ENCODE measurements at places on chromosomes 2 and 18.

DNA sequence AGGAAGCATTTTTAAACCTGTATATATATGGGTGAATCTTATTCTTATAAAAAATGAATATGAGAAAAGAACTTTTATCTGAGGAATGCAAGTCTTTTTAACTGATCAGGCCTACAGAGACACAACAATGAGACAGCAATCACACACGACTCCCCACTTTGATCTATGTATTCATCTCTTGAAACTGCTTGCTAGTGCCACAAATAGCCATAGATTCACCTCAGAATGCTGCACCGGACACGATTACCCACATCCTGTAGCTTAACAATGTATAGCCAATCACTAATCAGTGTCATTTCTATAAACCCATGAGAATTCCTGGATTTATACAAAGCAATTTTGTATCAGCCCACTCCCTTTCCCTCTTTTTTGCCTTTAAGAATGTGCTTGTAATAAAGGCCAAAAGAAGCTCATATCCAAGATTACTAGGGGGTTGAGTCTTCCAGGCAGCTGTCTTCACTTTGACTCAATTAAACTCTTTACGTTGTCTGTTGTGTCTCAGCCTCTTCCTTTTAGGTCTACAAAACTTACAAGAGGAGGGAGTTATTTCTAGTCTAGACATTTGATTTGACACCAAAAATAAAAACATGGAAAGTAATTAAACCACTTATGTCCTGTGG is 94.9 kb downstream of the MBD2 start:
- DNase-seq, result no peak

DNA sequence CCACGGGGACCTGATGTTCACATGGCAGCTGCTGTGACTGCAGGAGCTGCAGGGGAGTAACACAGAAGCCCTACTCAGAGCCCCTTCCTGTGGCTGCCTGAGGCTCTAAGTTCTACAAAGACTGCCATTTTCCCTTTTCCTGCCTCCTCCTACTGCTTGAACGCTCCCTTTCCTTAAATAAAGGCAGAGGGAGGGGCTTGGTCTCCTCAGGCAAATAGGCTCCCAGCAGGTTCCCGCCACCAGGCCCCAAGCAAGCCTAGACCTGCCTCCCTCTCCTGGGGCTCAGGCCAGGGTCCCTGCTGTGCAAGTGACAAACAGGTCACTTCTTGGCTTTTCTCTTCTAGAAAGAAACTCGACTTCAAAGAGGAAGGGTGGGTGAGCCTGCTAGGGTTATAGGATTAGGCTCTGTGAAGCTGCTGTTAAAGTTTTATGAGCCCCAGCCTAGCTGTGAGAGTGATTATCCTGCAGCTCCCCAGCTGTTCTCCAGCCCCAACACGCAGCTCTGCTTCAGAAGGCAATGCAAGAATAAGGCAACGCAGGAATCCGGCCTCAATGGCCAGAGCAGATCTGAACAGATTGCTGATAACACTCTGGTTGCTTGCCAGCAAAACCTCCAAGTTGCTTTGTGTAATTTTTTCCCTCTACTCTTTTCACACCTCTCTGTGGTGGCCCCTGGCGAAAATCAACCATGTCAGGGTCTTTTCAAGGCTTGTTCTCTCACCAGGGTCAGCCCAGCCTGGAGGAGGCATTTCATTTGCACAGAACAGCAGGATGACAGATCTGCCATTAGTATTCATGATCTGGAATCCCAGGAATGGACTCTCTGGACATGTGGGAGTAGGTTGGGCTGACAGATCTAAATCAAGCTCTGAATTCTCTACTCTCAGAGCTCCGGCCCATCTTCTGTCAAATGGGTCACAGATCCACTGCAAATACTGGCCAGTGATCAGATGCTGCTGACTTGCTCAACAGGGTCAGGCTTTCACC is 71.3 kb downstream of the MRO start:
- DNase-seq, result no peak

GRCh38 chr18:77039196-77040130 is 93.1 kb downstream of the MBP start:
- DNase-seq, result no peak

DNA sequence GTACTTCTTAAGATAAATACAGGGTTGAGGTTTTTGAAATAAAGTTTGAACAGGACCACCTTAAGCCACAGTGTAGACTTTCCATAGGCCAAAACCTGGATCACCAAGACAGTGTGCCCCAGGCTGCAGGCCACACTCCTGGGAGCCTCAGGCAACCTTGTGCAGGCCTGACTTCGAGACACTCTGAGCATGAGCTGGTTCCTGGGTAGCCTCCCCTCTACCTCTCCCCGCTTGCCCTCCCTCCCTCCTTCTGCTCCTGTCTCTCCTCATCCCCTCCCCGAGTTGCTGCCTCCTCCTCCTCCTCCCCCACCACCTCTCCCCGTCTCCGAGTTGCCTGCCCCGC is 10.6 kb upstream of the PROC start:
- DNase-seq, result no peak

GRCh38 chr2:112582314-112582746 is 2.1 kb upstream of the CHCHD5 start:
- no peak for DNase-seq

- peak; percentile 70 for DNase-seq
These were observed 224.3 kb downstream of the ANAPC1 start for GRCh38 chr2:111659361-111660333.

GRCh38 chr18:23950644-23951043 is 63.9 kb upstream of the TTC39C start:
- no peak for DNase-seq

GRCh38 chr18:339200-339599 is 71.4 kb upstream of the THOC1 start:
- no peak for DNase-seq

DNA sequence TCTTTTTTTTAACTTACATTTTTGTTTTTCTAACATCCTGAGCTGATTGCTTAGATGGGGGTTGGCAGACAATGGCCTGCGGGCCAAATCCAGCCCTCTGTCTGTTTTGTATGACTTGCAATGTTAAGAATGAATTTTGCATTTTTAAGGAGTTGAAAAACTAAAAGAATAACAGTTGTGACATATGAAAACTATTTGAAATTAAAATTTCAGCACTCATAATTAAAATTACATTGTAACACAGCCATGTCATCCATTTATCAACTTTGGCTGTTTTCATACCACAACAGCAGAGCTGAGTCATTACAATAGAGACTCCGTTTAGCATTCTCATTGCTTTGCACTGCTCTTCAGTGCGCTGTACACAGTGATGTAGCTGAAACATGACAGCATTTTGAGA is 94.1 kb upstream of the MC4R start:
- DNase-seq, result no peak

DNA sequence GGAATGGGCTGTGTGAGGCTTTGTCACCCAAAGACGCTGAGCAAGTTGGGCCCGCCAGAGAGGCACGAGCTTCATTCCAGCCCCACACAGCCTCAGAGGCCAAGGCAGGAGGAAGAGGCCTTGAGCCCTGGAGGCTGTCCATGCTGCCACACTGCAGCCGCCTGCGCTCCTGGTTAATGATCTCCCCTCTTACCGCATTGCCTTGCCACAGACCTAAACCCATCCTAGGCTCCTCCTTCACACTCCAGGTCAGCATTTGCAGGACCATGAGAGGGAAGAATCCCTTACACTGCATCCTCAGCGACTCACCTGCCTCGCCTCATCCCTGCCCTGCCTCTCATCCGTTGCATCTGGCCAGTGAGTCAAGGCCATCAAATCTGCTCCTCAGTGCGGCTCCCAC is 24.6 kb downstream of the KIF3C start:
- DNase-seq, result no peak

DNA sequence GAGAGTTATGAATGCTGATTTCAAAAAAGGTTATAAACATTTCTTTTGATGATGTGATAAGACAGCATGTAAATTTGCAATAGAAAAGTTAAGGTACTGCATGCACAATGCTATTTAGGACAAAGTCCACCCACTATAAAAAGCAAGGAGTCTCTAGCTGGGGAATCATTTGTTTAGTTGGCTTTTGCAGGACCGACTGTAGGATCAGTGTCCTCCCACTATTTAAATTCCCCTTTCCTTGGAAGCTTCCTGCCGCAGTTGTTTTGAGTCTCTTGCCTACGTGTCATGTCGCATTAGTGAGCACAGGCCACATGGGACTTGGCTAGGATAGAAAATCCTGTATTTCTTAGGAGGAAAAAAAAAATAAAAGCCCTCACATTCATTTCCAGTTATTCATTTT is 13.1 kb downstream of the QPCT start:
- no peak for DNase-seq

GRCh38 chr2:26653207-26654060 is 12.3 kb upstream of the CIB4 start:
- DNase-seq, result no peak

- no peak for DNase-seq
These were observed 360.7 kb upstream of the CWC22 start for GRCh38 chr2:180367815-180368214.

GRCh38 chr2:57497489-57498096 is 549.0 kb upstream of the VRK2 start:
- DNase-seq, result no peak

DNA sequence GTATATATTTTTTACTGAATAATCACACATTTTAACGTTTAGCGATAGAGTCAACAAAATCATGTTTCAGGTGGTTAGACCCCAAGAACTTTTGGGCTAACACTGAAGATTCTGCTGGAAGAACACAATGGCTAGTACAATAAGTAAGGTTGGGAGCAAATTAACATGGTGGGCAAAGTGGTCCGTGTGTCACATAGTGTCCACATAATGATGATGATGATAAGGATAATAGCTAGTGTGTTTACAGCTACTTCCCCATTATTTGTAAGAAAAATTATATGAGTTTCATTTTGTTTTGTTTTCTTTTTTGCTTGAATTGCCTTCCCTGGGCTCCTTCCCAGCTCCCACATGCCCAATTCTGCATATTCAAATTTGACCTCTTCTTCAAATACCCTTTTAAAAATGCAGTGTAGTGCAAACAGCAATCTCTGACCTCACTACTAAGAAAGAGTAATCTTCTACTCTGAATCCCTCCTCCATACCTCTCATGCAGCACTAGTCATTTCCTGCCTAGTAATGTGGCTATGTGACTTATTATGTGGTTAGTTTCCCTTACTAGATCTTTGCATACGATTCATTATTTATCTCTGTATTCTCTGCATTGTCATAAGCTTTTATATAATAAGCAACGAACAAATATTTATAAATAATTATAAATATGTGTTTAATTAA is 16.9 kb upstream of the VPS54 start:
- DNase-seq, result peak; percentile 59

GRCh38 chr18:80259610-80260009 is 12.3 kb upstream of the PARD6G start:
- no peak for DNase-seq

DNA sequence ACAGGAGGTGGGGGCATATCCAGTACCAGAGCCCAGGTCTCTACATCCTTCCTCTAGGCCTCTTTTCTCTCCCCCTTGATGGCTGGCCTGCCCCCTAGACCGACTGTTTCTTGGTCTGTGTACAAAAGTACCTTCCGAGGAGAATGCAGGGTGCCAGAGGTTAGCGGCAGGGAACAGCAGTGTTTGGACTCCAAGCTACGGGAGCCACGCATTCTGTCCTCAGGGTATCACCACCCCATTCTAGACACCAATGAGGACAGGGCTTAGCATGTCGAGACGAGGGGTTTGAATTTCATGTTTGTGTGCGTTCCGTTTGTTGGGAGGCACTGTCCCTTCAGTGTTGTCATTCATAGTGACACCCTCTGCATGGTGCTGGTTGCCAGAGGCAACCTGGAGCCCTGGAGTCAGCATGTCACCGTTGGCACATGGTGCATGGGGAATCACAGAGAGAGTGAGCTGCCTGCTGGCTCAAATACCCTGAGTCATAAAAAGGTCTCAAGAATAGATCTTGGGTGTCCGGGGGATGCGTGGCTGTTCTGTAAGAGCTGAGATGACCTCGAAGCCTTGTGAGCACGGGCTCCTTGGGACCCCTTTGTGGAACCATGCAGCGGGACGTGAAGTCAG is 57.2 kb upstream of the LDLRAD4 start:
- DNase-seq, result no peak

DNA sequence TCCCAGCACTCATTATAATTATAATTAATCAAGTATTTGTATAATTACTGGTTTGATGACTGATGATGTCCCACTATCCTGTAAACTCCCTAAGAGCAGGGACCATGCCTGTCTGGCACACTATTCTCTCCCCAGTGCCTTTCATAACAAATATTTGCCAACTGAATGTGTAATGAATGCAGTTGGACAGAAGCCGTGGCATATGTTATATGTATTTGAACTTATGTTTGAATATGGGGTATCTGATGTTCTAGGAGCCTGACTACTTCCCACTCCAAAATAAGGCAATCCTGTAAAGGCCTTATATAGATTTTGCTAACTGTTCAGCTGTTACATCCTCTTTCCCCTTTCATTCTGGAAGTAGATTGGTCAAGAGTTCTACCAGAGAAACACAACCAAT is 19.7 kb downstream of the OSBPL6 start:
- DNase-seq, result no peak

DNA sequence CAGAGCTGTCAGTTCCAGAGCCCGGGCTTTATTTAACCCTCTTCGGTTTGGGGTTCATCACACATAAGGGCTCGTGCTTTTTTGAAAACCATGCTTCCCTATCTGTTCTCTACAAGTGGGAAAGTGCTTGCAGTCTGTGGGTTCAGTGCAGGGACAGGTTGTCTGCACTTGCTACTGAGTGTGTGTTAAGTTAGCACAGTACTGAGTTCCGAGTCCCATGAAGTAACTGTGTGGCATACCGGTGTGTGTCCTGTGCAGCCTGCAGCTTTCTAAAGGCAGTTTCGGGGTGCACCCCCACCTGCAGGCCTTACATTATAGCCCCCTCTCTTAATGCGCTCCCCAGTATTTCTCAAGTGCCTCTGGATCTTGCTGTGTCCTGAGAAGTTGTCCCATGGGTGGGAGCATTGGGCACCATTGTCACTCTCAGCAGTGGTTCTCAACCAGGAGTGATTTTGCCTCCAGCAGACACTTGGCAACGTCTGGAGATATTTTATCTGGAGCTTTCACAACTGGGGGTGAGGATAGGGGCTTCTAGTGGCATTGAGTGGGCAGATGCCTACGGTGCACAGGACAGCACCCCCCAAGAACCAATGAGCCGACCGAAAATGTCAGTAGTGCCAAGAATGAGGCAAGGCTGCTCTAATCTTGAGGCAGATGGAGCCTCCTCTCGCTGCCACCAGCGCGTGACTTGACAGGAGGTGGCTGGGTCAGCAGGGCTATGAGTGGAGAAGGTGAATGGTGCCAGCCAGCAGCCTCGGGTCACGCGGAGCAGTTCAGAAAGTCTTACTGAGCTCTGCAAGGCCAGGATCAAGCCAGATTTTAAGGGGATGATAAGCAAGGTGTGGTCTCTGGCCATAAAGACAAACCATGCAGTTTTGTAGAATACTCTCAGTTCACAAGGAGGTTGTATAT is 152.2 kb downstream of the SMAD7 start:
- no peak for DNase-seq

Data from non-pigmented ciliary epithelial cell (primary cell).